ENCODE measurements at places on chromosomes 7 and 10.

DNA sequence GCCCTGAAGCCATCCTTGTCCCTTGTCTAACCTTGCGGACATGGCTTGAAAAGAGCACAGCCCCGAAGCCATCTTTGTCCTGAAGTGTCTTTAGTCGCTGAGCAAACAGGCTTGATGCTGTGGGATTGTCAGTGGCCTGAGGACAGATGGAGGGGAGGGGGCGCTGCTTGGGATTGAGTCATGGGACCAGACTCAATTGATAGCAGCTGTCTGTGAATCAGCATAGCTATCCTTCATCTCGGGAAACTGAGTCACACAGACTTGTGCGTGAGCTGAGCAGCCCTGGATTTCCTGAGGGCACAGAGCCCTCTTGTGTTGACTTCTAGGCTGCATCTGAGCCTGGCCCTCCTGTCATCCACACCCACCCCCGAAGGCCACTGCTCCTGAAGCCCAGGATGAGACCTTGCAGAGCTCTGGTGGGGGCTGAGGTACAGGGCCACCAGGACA, 14.4 kb downstream of the MYO1G start:
- DNase-seq: no peak

GRCh38 chr7:127581716-127582115, 3.7 kb downstream of the GCC1 start:
- no peak for DNase-seq

DNA sequence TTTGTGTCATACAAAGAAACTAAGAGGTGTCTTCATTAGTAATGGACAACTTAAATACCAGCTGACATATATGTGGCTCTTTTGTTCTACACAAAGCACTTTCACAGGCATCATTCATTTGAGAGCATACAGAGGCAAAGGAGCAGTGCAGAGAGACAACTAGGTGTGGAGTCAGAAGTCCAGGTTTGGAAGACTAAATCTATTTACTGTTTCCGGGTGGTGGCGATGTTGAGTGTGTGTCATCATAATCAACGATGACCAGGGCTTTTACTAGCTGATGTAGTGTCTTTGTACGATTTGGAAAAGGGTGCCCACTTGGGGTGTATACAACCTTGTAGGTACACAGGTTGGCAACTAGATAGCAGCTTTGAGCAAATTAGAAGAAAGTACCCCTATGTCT, 195.5 kb upstream of the CCDC6 start:
- no peak for DNase-seq

- no peak for DNase-seq
Observed at GRCh38 chr10:100229819-100230422, 525 bp upstream of the CHUK start.

DNA sequence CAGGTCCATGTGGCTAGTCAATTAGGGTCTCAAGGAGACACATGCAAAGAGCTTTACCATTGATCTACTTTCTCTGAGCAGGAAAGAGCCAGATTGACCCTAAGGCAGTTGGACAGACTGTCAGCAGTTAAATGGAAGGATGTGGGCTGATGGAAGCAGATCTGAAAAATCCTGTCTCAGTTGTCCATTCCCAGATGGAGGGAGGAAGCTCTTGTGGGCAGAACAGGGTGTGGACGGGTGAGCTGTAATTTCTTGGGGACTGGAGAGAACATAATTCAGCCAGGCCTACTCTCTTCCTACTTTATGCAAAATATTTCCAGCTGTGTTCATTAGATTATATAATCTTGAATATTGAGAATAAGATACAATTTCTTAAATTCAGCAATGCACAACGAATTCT, 163.6 kb downstream of the GNAT3 start:
- no peak for DNase-seq

DNA sequence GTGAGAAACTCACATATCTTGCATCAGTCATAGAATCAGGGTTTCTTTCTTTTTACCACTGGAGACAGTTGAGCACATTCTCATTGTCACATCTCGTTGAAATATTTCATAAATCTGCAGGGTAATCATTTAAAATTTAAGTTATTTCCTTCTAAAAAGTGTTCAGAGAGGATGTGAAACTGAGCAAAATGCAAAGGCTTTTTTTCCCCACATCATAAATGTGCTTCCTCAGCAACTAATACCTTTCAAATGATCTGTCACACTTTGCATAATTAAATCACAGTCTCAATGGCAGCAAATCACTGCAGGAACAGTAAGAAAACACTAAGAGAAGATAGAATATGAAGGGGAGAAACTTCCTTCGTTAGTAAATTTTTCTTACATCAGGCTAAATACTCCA, 187.5 kb downstream of the EVX1 start:
- no peak for DNase-seq

DNA sequence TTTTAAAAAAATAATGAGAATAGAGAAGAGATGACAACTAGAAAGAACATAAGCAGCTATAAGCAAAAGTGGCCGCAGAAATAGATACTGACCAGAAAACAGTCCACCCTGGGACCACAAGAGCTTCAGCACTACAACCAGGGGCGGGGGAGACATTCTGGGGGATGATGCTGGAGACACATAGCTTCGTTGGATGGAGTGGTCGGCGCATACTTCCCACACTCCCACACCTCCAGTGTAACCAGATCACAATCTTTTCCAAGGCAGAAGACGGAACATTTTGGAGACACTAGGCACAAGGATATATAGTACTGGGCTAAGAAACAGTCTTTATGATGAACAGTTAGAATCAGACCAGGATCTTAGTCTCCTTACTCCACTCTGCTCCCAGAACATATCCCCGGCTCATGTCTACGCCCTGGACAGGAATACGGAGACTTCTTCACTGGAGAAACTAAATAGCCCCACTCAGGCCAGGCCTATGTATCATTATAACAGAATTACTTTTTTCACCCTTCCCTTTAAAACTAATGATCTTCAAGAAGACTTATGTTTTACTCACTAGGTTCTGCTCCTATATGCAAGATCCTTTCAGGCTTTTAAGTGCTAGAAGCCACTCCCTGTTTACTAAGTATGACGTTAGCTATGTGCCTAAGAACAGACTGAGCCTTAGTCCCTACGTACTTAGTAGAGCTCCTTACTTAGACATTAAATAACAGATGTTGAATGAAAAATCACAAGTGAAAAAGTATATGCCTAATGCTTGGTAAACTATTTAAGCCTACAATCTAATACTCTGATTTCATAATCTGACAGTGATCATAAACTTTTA, 169.6 kb downstream of the SRPK2 start:
- DNase-seq: no peak

- DNase-seq: no peak
Observed at GRCh38 chr7:130632111-130632510, 36.4 kb downstream of the COPG2 start.

DNA sequence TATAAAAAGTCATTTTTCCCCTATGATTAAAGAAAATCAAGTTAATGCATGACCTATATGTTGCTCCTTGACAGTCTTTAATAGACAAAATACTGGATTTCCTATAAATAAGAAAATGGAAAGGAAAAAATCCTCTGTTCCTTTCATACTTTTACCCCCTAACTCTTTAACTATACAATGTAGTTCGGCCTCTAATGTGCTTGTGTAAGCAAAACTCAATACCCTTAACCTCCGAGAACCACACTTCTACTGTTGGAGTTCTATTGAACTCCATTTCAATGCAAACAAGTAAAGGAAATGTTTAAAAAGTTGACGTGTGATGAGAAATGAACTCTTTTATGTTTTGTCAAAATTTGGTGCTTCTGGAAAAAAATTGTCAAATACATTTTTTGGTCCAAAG, 36.0 kb downstream of the HDAC9 start:
- DNase-seq: no peak

DNA sequence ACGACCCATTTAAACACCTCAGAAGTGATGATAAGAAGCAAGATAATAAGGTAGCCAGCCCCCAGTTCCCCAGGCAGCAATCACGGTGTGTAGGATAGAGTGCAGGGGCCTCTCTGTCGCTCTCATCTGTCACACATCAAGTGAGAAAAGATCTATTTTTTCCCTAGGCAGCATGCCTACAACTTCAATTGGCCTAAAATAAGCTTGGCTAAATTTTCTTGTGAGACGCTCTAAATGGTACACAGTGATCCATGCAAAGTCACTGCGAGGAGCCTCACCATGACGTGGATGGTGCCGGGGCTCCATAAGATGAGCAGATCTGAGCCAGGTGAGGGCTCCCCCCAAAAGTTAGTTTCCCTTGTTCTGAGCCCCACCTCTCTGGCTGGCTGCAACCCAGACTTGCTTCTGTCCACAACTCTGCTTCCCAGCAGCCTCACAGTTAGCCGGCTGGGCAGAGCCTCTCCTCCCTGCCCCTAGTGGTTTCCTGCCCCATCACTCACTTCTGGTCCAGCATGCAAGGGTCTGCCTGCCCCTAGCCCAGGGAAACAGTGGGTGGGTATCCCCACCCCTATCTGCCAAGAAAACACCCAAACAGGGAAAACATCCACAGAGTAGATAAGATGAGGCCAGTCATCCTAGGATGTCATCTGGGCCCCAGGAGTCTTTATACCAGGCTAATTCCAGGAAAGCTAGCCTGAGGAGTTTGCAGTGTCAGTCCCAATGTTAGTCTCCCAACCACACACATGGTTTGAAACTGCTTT, 342.1 kb downstream of the GRID1 start:
- no peak for DNase-seq

- no peak for DNase-seq
Observed at GRCh38 chr10:43221419-43222209, 45.3 kb downstream of the RASGEF1A start.

- no peak for DNase-seq
Observed at GRCh38 chr7:29865526-29865925, 59.2 kb downstream of the WIPF3 start.

DNA sequence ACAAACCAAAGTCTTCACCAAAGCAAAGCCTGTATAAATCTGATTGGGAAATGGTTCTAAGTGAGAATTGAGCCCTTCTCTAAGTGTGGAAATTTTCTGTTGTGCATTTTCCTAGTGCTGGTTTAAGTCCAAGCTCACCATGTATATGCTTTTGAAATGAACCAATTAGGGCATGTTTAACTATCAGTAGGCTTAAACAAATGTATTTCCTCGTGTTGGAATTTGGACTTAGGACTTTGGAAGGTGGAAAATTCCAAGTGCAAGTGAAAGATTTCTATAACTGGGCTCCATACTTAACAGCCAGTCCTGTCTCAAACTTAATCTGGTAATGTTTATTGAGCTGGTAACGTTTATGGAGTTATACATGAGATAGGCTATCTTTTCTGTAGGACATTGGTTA, 28.5 kb downstream of the CCNY start:
- DNase-seq: no peak

GRCh38 chr7:75937958-75938786, 23.2 kb downstream of the POR start:
- DNase-seq: no peak

DNA sequence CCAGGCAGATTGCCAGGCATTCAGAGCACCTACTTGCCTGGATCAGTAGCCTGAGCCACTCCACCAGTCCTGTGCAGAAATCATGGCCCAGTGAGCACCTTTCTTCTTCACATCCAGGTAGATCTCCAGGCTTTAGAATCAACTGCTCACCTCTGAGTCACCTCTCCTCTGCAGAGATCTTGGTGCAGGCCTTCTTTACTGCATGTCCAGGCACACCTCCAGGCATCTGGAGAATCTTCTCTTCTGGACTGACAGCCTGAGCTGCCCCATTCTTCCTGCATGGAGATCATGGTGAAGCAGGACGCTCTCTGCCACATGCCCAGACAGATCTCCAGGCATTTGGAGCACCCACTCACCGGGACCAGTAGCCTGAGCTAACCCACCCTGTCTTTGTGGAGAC, 894.5 kb upstream of the MBL2 start:
- DNase-seq: no peak

DNA sequence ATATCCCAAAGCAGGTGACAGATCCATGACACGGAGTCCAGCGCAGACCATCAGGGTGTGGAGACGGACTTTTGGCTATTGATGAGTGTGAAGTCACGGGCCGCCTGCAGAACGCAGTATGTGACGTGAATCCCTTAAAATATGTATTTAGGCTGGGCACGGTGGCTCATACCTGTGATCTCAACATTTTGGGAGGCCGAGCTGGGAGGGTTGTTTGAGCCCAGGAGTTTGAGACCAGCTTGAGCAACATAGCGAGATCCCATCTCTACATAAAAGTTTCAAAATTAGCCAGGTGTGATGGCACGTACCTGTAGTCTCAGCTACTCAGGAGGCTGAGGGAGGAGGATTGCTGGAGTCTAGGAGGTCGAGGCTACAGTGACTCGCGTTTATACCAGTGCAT, 1.9 kb upstream of the AMZ1 start:
- DNase-seq: no peak

- DNase-seq: no peak
Observed at GRCh38 chr10:84237199-84238051, 3.9 kb downstream of the LRIT1 start.

DNA sequence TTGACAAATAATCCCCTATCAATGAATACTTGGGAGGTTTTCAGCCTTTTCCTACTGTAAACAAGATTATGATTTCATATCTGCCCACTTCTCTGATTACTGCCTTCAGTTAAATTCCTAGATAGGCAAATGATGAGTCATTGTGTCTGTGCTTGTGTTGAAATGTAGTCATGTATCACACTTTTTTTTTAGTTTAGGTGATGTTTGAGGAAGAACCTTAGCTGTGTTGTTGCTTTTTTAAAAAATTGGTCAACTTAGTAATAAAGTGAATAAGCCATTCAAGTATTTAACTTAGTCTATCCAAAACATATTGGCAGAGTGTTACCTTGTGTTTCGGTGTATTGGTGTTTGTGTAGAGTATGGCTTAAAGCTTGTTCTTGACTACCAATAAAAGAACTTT, 60.0 kb downstream of the WAC start:
- no peak for DNase-seq

DNA sequence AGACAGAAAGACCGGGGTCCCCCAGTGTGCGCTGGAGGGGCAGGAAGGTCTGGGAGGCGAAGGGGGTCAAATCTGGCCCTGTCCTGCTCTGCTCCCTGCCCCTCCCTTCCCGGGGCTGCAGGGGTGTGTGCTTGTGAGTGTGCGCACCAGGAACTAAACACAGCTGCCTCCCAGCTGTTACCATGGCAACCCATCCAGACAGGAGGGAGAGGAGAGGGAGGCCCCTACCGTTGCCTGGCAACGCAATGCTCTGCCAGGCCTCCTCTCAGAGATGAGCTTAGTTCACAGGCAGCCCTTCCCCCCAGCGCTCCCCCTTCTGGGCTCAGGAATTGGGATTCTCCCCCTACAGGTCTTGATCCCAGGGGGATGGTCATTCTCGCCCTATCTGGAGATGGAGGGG, 6.1 kb downstream of the NYAP1 start:
- DNase-seq: no peak

Measured in stimulated activated CD8-positive, alpha-beta memory T cell treated with anti-CD3 and anti-CD28 coated beads, Interleukin-12 subunit alpha, Interleukin-12 subunit beta, amount 100 ng/mL, for 1 hour (primary cell).